Fibroblast of skin of abdomen (primary cell): ENCODE measurements at places on chromosomes 7 and 10.
A peak's percentile ranks its signal among the peaks of the same experiment; 100 is the strongest.

DNA sequence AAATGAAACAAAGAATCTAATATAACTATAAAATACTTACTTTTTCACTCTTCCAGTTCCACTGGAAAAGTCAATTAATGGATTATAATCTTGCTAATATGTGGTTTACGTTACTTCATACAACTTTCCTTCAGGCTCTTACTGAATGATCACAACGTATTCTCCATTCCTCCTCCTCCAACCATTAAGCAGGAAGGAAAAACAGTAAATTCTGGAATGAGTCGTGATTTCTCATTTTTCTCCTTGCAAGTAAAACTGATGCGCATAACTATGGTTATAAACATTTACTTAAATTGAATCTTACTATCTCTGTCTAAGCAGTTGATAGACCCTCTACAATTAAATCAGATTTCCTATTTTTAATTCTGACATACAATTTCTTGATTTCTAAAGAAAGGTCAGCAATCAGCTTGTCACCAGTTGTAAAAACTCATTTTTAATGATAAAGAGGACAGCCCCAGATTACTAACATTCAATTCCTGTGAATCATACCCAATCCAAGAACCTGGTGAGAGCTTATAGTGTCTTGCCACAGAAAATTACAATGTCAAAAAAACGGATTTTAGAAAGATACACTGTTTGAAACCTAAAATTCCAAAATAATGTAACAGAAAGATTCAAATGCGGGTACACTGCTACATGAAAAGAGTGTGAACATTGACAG, 64.3 kb downstream of the EZH2 start:
- DNase-seq: peak; percentile 56

- DNase-seq: no peak
Measured at GRCh38 chr10:804787-805619, 115.5 kb upstream of the DIP2C start.

DNA sequence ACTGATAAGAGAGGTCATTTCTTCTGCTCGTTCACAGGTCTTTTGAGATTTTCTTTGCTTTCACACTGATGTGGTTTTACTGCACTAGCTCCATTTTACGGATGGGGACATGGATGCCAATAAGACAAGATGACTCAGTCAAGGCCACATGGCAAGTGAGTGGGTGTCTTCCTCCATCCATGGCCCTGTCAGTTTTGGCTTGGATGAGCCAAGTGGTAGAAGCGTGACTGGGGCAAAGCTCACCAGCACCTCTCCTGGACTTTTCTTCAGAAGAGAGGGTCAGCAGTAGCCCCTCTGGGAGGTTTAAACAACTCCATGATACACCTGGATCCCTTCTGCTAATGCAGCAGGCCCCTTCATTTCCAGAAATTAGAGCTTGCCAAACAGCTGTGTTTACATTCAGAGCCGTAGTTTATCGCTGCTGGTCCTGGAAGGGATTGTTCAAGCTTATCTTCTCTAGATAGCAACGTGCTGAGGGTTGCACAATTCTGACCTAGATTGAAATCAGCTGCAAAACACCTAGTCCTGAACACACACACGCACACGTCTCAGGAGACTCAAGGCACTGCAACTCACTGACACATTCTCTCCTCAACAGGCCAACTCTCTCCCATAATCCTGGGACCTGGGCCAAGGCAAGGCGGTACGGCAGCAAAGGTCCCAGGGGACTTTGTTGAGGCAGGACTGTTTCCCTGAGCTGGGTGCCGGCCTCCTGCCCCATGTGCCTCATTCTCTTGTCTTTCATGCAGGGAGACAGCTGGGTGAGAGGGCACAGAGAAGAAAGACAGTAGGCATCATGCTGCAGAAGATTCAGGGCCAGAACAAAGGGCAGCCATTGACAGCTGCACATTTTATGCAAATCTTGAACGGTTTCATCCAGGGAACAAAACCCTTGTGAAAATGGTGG, 14.2 kb upstream of the PDCD4 start:
- peak; percentile 44 for DNase-seq

- no peak for DNase-seq
Measured at GRCh38 chr10:78247821-78248220, 214.2 kb downstream of the RPS24 start.

DNA sequence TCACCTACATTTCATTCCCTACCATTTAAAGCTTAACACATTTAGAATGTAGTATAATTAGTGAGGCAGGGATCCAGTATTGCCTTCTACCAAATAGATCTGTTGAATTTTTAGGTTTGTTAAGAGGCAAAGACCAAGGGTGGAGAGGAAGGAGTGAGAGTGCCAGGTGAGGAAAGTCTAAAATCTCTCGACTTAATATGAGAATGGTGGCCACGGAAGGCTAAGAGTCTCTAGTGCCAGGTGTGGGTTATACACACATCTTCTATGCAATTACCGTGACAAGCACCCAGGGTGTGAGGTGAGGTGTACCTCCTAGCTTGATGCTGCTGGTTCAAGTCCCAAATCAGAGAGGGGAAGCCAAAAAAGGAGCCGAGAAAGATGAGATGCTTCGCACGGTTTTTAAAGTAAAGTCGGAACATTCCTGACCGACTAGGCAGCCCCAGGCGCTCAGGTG, 439 bp downstream of the IQUB start:
- DNase-seq: no peak

GRCh38 chr10:48294431-48294830, 12.0 kb upstream of the MAPK8 start:
- DNase-seq: no peak

DNA sequence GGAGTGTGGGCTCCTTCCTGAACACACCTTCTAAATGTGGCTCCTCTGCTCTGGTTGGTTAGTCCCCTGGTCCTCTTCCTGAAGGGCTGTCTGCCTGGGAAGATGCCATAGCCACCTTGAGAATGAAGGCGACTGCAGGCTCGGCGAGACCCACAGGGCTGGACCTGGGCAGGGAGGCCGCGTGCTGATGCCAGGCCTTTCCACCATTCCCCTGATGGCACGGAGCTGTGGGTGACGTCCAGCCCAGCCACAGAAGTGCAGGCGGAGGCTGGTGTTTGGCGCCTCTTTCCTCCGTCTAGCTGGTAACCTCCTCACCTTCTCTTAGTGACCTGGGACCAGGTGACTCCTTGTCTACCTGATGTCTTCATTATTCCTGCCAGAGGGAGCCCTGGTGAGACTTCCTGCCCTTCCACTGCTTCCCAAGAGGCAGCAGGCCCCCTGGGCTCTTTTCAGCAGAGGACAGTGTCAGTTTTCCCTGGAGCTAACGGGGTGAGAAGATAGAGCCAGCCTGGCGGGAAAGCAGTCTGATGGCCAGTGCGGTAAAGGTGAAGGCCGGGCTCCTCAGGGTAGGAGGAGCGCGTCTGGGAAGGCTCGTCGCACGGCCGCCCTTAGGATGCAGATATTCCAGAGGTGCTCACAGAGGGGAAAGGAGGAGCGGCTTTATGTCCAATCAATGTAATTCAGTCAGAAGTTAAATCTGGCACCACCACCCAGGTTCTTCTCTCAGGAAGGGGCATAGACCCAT, 34.9 kb downstream of the GBX1 start:
- no peak for DNase-seq
